ENCODE measurements at places on chromosomes 12 and 14. TPM values are rescaled to one million over a fixed set of nuclear protein-coding genes. Genes with fewer than 3 reads are reported as not detected.

KRT82 gene
- not detected for total RNA-seq

AP4S1 gene
- 0.45 TPM for total RNA-seq

- no peak for DNase-seq
- no peaks in the 10 kb centered on the region for H3K27me3 ChIP-seq
- H3K4me3 ChIP-seq = no peak overlapping the region
- peaks cover 48% of the 10 kb centered on the region for H3K4me1 ChIP-seq
- H3K36me3 ChIP-seq = no peaks in the 10 kb centered on the region
Observed at GRCh38 chr14:61533513-61534255, 161.6 kb upstream of the HIF1A start.

DNA sequence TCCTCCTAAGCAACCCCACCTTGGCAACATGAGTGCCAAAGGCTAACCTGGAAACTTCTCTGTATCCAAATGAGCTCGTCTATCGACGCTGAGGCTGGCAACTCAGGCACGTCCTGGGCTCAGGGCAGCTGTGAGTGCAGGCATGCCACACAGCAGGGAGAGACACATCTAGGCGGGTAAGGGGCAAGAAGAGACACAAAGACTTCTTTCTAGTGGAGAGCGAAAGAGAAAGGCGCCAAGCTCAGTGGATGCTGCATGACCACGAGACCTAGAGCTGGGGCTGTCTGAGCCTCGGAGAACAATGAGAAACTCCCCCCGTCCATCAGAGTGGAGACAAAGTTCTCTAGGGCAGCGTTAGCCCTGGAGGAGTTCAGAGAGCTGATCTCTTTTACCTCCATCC lies 170.4 kb downstream of the CALM1 start:
- no peak overlapping the region for H3K4me3 ChIP-seq
- H3K36me3 ChIP-seq = peaks cover 22% of the 10 kb centered on the region
- H3K27ac ChIP-seq = no peak overlapping the region
- H3K27me3 ChIP-seq = no peaks in the 10 kb centered on the region
- H3K4me1 ChIP-seq = no peaks in the 10 kb centered on the region

DNA sequence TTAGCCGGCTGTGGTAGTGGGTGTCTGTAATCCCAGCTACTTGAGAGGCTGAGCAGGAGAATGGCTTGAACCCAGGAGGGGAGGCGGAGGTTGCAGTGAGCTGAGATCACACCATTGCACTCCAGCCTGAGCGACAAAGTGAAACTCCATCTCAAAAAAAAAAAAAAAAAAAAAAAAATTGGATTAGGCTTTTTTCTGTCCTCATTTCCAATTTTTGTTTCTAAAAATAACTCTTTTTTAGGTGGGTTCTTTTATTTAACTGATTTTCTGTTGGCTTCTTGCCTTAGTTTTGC lies 863.7 kb downstream of the LRFN5 start:
- DNase-seq = no peak
- H3K4me1 ChIP-seq = no peaks in the 10 kb centered on the region
- no peaks in the 10 kb centered on the region for H3K36me3 ChIP-seq
- H3K27me3 ChIP-seq = no peaks in the 10 kb centered on the region
- no peak overlapping the region for H3K4me3 ChIP-seq

DNA sequence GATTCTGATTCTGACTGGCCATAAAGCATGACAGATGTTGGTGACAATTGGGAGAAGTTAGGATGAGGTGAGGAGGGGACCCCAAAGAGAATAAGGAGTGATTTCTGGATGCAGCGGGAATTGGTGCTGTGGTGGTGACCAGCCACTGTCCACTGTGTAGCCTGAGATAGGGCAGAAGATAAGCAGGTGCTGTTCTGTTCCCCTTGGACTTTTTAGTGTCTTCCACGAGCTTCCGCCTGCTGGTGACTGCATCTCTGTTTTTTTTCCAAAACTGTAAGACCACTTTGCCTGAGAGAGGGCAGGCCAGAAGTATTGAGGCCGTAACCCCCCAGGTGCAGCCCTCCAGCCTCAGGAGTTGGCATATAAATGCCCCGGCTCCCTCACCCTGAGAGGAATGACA lies 161.2 kb upstream of the MYL2 start:
- H3K4me1 ChIP-seq = peaks cover 6% of the 10 kb centered on the region
- no peak overlapping the region for H3K27ac ChIP-seq
- H3K36me3 ChIP-seq = no peaks in the 10 kb centered on the region
- no peak for DNase-seq
- no peak overlapping the region for H3K4me3 ChIP-seq
- H3K27me3 ChIP-seq = peaks cover 19% of the 10 kb centered on the region

DNA sequence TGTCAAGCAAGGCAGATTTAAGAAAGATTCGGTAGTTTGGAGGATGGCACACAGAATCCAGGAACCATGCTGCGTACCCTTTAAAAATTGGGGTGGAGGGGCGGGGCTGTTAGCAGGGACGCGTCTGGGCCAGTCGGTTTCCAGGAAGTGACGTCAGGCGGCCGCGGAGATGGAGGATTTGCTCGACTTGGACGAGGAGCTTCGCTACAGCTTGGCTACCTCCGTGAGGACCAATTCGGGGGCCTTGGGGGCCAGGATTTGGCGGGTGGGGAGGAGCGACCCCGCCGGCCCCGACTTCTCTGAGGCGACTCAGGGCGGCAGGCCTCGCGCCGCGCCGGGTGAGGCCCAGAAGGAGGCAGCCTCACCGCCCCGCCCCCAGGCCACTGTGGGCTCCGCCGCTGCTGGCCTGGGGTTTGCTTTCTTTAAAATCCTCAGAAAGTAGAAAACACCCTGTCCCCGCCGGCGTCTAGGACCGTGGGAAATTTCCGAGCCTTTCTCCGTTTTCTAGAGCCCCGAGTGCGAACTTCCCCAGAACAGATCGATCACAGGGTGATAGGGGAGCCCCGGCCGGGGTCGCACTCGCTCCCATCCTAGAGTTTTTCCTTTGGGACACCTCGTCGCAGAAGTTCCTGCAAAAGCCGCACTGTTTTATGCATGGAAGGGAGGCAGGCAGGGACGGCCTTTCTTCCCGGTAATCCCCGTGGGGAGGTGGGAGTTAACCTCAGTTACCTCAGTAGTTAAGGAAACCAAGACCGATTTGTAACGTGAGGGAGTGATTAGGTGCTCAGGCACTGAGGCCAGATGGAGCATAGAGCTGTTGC lies at the start of gene IFT43:
IFT43 (plus strand) TSS at position 146 of the 821 bp plus-strand sequence; CDS start at position 170, 24 bp downstream.
- peak within 1 kb of the TSS; percentile 82 for H3K4me3 ChIP-seq
- DNase-seq = peak; percentile 94
- H3K27ac ChIP-seq = peak within 1 kb of the TSS; percentile 87
- peaks cover 61% of the 10 kb centered on the region for H3K4me1 ChIP-seq

- peak; percentile 70 for DNase-seq
- H3K4me1 ChIP-seq = peaks cover 39% of the 10 kb centered on the region
- peak overlapping the region; percentile 50 for H3K4me3 ChIP-seq
- no peak overlapping the region for H3K27ac ChIP-seq
- H3K36me3 ChIP-seq = no peaks in the 10 kb centered on the region
Observed at GRCh38 chr12:51848841-51849735, 570 bp upstream of the FIGNL2 start.

All from stomach (tissue), 19 donors.